ENCODE measurements at places on chromosomes 1 and 21.

DNA sequence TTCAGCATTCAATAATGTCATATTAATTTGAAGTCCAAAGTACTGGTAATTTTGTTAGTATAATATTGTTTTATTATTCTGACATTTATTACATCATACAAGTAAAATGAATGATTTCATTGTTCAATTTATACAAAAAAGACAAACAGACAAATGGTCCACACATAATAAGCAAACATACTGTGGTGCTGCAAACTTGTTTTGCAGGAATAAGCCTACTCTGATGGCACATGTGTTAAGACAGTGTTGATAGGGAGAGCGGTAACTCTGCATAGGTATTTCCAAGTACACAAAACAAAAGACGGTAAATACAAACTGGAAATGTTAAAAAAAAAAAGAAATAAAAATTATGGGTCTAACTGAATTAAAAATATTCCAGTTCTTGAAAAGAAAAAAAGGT, 59.7 kb upstream of the DPYD start:
- no peak for DNase-seq

DNA sequence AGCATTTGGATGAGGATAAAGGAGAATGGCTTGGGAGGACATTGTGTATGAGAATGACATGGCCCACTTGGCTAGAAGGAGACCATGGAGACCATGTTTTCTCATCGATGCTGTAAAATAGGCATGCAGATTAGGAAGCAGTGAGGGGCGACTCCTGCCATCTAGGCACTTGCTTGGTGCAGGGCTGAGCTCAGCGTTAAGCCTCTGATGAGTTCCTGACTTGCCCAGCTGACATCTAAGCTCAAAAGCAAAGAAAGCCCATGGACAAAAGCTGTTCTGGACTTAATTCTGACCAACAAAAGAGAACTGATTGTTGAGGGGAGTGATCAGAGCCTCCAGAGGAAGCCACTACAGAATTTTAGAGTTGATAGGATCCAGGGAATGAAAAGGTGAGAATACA, 74.5 kb downstream of the LRRN2 start:
- DNase-seq: no peak

GRCh38 chr1:25873120-25873519, 2.4 kb downstream of the PAQR7 start:
- DNase-seq: no peak

GRCh38 chr1:219374046-219374566, 200.4 kb downstream of the LYPLAL1 start:
- no peak for DNase-seq

- DNase-seq: no peak
Measured at GRCh38 chr21:16311229-16311628, 581.4 kb downstream of the USP25 start.

GRCh38 chr1:70205071-70205433, 327 bp downstream of the LRRC40 start:
- no peak for DNase-seq

DNA sequence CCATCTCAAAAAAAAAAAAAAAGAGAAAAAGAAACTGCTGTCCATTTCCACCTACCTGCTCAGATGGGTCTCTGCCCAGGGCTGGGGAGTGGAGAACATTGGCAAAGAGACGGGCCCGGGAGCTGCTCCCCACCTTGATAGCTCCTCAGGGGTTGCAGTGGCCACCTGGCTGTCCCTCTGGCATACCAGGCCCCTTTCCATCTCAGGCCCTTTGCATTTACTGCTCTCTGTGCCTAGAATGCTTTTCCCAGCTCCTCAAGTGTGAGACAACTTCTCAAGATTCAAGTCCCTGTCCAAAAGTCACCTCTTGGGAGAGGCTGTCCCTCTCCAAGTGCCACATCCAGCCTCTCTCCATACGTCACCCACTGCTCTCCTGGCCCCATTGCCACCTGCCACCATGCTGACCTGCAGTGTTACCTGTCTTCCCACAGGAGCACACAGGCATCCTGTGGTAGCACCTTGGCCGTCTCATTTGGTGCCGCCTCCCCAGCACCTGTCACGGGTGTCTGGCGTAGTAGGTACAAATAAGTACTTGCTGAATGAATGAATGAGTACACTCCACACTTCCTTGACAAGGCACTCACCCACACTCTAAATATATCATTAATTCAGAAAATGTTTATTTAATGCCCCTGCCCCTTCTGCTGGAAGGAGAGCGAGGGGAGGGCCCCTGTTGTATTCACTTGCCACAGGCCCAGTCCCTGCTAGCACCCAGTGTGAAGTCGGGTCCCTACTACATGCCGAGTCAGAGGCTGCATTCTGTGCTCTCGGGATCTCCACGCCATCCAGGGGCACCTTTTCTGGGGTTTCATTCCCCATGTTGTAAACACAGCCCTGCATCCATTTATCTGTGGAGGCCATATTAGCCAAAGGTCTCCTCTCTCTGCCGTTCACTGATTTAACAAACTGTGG, 48.8 kb downstream of the DISP3 start:
- peak; percentile 54 for DNase-seq

DNA sequence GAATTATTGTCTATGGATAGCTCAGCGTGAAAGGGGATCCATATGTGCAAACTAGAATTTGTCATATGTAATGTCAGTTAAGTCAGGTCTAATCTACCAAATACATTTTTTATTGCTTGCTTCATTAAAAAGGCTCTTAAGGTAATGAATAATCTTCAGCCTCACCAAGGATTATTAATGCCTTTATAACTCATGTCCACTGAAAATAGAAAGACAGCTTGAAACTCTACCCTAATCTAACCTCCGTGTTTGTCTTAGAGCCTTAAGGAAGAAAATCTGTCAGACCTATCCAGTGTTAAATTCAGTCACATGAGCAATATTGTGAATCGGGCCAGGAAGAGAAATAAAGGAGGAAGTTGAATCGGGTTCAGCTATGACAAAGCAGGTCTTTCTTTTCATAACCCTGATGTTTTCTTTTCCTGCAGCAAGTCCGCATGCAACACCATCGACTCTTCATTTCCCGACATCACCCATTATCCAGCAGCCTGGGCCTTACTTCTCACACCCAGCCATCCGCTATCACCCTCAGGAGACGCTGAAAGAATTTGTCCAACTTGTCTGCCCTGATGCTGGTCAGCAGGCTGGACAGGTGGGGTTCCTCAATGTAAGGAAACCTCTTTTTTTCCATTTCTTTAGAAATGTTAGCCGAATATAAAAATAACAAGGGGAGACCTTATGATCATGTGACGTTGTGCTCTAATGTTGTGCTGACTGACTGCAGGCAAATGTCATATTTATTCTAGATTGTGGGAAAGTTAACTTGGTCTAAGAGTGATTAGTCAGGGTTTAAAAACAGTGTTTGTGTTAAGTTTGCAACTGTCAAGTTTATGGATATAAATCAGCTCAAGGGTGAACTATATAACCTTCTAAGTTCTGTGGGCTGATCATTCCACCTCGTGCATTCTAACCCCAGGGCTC, 321.0 kb downstream of the TM2D1 start:
- DNase-seq: no peak

- no peak for DNase-seq
Measured at GRCh38 chr1:117359561-117360289, 7.5 kb upstream of the MAN1A2 start.

DNA sequence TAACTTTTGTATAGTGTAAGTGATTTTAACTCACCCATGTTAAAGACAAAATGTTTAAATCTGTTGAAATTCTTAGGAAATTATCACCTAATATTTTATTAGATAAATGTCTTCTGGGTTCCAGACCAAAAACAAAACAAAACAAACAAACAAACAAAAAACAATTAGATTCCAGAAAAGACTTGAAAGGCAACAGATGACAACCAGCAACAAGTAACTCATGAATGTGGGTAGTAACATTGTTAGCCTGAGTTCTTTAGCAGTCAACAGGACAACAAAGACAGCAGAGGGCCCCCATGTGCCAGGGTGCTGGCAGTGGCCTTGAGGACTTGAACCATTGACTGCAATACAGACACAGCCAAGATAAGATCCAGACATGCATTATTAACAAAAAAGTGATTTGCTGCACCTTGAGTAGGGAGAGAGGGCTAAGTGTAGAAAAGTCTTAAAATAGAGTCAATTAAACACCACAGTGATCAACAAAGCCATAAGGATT, 2.4 kb upstream of the CD247 start:
- DNase-seq: no peak

DNA sequence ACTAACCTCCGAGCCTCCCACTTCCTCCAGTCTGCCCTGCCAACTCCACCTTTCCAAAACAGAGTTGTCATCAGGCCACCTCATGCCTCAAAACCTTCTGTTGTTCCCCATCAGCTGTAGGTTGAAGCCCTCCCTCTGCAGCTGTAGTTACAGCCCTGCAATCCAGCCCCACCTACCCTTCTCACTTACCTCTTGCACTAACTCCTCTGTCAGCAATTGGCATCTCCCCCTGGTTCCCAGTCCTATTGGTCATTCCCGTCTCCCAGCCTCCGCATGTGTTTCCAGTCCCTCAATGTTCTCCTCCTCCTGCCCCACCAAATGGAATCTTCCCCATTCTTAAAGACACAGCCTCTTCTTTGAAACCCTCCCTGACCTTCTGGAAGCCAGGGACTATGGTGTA, 100.1 kb upstream of the GCLM start:
- DNase-seq: no peak

DNA sequence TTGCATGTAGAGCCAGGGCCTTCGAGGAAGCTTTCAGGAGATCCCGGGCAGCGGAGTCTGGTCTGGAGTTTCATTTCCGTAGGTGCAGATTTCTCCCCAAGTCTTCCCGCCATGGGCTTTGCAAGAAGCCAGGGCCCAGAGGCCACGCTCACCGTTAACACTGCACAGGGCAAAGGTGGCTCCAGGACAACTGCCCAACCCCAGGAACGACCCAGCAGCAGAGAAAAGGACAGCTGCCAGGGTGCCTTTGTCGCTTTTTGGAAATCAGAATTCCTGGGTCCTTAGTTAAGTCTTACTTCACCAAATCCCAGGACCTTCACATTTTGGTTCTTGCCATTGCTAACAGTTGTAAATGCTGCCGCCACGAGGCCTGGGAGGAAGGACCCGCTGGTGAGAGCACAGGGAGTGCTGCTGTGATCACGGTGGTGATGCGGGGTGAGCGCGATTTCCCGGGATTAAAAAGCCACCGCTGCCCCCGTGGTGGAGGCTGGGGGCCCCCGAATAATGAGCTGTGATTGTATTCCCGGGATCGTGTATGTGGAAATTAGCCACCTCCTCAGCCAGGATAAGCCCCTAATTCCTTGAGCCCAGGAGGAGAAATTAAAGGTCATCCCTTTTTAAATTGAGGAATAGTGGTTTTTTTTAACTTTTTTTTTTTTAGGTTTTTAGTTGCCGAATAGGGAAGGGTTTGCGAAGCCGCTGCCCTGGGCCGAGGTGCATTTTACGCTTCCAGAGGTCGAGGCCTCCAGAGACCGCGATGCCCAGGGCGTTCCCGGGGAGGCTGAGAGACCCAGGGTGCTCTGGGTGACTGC, 8.2 kb downstream of the SIM2 start:
- DNase-seq: peak; percentile 78

GRCh38 chr1:207048041-207048440, 3.0 kb downstream of the YOD1 start:
- DNase-seq: no peak

- no peak for DNase-seq
Measured at GRCh38 chr1:186839041-186839400, 10.3 kb downstream of the PLA2G4A start.

DNA sequence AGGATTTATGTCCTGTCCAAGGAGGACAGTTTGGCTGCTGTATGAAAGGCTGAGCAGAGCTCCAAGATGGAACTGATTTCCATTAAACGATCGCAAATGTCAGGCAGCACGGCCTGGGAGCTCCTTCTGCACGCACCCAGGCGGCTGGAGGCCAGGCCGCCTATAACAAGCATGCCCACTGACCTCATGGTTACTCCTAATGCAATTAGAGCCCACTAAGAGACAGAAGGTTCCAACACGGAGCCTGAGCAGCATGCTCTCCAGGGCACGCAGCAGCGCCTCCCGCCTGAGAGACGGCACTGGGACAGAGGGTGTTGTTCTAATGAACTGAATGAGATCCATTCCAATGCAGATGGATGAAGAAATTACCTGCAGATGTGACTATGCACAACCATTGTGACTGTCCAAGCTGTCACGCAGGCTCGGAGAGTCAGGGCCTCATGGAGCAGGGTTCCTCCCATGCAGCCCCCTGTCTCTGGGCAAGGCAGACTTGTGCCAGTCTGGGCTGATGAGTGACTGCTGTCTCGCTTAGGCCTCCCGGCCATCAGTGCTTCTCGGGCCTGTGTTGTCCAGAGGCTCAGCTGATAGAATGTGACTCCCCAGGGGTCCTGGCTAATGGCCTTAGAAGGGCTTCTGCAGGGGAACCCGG, 25.2 kb upstream of the CDCA8 start:
- DNase-seq: no peak

- no peak for DNase-seq
Measured at GRCh38 chr1:43282220-43283195, 2.9 kb downstream of the C1orf210 start.

DNA sequence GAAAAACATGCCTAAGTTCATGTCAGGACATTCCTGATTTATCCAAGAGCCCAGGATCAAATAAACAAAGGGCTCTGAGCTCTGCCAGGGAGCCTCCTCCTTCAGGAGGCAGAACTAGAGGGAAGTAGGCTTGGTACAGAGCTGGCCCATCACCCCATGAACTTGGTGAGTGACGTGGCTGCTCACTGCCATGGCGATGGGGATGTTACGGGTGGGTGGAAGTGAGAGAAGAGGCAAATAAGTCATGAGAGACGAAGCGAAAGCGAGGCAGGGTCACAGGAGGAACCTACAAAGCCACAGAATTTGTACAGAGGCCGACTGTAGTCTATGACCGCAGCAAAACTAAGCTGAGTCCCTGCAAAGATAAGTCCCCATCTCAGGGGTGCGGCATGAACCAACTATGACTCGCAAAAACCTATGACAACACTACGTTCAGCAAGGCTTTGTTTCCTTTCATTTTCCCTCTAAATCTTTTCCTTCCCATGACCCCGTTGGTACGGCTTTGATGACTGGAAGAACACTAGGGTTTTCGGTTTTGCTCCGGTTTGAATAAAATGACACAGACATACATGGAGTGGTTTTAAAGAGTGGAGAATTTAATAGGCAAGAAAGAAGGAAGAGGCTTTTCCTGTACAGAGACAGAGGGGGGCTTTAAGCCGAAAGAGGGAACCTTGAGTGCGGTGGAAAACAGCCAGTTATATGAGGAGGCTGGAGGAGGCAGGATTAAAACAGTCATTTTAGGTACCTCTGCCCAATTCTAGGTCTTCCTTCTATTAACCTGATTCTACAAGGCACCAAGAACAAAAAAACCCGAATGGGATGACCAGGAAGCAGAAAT, 74.1 kb downstream of the CD46 start:
- DNase-seq: peak; percentile 93

- no peak for DNase-seq
Measured at GRCh38 chr1:179146476-179146875, 64.6 kb downstream of the TOR3A start.

DNA sequence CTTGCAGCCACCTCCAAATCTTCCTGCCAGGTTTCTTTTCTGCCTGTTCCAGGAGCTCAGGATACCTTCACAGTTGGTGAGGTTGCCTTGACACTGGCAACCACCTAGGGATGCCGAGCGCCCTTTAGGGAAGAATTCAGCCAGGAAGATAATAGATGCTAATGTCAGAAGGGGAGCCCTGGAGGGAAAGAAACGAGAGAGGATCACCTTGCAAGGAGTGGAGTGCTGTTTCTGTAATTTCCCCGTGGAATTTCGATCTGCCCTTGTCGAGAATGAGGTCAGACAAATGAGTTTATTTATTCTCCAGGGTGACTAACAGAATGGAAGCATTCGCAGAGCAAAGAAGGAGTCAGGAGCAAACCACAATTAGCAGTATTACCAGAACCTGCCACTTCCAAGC, 315.8 kb upstream of the KAZN start:
- DNase-seq: no peak
